ENCODE measurements at places on chromosomes 6 and 20. TPM values are rescaled to one million over a fixed set of nuclear protein-coding genes. Genes with fewer than 3 reads are reported as not detected.

GRCh38 chr6:166194914-166195859, 27.5 kb upstream of the TBXT start:
- peak; percentile 60 for DNase-seq

DNA sequence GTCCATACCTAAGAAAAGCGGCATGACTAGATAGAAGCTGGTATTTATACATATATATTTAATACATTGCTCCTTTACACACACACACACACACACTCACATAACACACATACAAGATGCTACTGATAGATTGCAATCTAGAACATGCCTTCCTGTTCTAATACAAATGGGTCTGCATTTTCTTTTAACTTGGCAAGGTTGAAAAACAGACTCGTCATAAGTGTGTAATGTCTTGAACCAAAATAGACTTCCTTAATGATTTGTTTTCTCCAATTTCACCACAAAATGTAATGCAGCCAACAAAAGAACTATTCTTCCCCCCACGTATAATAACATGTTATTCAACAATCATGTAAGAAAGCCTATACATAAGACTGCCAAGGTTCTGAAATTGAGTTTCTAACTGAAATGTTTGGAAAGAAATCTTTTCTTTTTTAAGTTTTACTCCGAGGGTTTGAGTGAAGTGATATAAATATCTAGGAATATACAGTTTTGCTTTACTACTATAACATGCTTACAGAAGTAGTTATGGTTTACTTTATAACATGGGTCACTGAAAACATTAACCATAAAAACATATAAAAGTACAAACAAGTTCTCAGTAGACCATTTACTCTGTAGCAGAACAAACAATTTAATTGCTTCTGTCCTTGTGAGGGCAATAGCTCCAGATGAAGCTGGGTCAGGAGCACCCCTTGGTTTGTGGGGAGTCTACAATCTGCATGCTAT, 207.5 kb downstream of the FOXC1 start:
- no peak for DNase-seq

- peak; percentile 43 for DNase-seq
Measured at GRCh38 chr20:63857764-63858392, 3.4 kb upstream of the ABHD16B start.

Gene ANGPT4
- polyA plus RNA-seq: 0.03 TPM

Gene AVP
- 0.49 TPM for polyA plus RNA-seq

- DNase-seq: no peak
Measured at GRCh38 chr6:31569861-31570536, 2.1 kb upstream of the LTA start.

Gene GPLD1
- polyA plus RNA-seq: 2.2 TPM

Gene TGM3
- polyA plus RNA-seq: 0.25 TPM

Gene TFAP2D
- not detected for polyA plus RNA-seq

GRCh38 chr20:63274381-63275228, 2.0 kb downstream of the ARFGAP1 start:
- DNase-seq: no peak

DNA sequence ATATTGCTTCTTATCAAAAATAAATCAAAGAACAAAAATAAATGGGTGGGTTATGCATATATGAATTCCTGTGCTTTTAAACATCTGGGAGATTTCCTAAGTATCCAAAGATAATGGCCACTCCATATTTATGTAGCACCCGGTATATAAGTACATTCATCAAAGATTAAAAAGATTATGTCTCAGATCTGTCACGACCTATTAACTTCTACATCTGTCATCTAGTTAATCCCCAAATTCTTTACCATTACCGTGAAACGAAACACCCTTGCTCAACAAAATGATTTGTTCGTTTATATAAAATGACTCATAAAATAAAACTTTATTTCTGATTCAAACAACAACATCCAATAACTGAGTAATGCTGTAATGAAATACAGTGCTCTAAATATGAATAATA, 64.8 kb upstream of the FOXQ1 start:
- DNase-seq: no peak

GRCh38 chr6:34538581-34538980, 17.5 kb downstream of the SPDEF start:
- DNase-seq: no peak

- DNase-seq: peak; percentile 24
Measured at GRCh38 chr20:13744352-13744751, 40.4 kb downstream of the ESF1 start.

GRCh38 chr6:19599796-19600464, 237.2 kb upstream of the ID4 start:
- DNase-seq: no peak

DNA sequence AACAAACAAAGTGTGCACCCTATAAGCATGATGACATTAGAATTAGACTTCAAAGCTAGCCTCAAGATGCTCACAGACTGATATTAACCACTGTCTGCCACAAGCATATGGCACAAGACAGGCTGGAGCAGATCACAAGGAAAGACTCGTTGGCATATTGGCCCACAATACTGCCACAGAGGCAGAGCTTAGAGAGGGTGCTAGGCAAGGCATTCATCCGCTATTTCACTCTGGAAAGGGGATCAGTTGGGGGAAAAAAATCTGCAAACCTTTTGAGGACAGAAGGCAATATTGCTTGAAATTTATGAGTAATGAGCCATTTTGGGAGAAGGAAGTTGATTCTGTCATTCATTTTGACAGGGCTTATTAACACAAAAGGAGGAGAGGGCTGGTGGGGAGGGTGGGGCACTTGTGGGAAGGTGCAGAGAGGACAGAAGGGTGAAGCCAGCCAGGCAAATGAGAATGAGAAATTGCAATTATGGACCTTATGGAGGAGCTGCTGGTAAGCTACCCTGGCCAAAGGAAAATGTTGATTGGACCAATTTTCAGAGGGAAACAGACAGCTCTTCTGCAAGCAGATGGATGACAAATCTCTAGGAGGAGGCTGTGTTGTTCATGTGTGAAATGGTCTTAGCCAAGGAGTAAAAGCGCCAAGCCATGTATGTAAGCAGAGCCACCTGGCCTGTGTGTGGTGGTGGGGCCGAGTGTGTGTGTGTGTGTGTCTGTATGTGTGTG, 187.7 kb downstream of the GMPR start:
- no peak for DNase-seq

- DNase-seq: no peak
Measured at GRCh38 chr6:169337886-169338445, 84.3 kb upstream of the THBS2 start.

- DNase-seq: peak; percentile 18
Measured at GRCh38 chr6:66103954-66104353, 396.9 kb upstream of the EYS start.

DNA sequence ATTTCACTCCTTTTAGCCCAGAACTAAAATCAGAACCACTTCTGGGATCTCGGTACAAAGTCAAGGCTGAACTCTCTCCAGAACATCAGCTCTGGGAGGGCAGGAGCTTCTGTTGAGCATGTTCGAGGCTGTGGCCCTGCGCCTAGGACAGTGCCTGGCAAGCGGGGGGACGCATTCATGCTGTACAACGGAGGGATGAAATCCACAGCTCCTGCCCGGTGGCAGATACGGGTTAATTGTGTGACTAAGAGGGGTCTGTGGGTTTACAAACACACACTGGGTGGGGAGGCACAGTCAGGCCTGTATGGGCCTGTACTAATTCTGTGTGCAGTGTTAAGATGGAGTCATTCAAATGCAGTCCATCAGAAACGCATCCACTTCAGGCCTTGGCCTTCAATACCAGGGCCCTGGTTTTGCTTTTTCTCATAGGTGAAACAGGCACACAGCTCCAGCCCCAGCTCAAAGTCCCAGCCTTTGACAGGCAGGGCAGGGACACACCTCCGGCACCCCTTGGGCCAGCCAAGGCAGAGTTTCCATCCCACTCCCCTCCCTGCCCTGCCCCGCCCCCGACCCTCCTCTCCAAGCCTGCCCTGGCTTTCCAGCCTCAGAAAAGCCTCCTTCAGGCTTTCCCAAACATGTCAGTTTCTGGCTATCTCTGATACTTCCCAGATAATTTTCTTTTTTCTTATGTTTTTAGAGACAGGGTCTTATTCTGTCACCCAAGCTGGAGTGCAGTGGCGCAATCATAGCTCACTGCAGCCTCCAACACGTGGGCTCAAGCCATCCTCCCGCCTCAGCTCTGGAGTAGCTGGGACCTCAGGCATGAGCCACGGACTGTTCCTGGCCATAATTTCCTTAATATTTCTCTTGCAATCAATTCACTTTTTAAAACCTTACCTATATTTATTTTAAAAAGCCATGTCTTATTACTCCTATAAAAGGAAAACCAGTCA, 109.8 kb downstream of the SULF2 start:
- peak; percentile 46 for DNase-seq

- DNase-seq: no peak
Measured at GRCh38 chr20:14716351-14716801, 379.0 kb upstream of the FLRT3 start.

DNA sequence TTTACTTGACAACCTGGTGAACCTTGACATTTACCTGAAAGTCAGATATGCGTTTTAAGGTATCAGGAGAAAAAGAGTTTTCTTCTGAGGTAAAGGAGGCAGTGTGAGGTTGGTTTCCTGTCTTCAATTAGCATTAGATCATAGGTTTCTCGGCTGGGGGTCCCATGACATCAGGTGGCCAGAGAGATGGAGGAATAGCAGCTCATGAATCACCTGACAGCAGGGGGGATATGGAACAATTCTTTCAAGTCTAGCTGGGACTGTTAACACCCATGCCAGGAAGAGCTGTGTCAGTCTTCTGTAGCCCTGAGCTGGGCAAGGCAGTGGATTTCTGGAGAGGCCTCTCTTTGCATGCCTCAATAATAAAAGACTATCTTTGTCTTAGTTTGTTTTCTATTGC, 108.0 kb upstream of the TMEM170B start:
- no peak for DNase-seq

- DNase-seq: no peak
Measured at GRCh38 chr6:1096967-1097765, 214.7 kb upstream of the FOXQ1 start.

GRCh38 chr6:3260296-3260695, 1.5 kb downstream of the PSMG4 start:
- DNase-seq: no peak

DNA sequence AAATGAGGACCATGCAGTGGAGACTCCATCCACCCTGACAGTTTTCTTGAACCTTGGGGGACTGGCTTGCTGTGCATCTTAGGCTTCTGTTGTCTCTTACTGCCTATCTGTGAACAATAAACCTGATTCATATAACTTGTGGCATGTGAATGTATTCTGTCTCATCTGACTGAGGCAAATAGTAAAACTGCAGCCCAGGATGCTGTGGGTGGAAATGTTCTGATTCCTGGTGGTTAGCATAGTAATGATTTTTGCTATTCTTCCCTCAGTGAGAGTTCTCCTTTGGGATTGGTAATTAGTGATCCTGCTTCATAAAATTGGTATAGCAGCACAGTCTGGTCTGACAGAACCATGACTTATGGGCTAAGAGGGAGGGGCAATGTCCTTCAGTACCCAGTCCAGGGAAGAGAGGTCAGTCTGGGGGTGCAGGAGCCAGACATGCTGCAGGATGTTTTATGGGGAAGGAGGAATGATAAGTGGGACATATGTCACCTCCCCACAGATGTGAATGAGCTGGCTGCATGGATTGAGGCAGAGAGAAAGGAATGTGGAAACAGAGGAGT, 147.1 kb downstream of the OR2B2 start:
- DNase-seq: no peak

DNA sequence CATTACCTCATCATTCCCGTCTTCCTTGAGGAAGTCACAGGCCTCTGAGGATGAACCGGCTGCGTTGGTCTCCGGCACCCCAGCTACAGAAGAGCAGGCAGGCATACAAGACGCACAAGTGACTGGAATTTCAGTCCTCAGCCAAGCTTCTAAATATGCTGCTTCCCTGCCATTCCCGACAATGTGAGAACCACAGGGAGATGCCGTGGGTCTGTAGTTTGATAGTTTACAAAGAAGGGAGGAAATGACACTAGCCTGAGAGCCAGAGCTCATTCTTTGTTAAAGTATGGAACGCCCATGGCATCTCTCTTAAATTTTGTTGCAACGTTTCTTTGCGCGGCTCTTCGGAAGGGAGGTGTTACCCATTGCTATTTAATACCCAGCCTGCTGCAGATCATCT, 25.7 kb downstream of the HEBP2 start:
- DNase-seq: no peak

Gene MRS2
- polyA plus RNA-seq: 27.0 TPM

- peak; percentile 33 for DNase-seq
Measured at GRCh38 chr6:167898673-167899311, 72.1 kb downstream of the AFDN start.

DNA sequence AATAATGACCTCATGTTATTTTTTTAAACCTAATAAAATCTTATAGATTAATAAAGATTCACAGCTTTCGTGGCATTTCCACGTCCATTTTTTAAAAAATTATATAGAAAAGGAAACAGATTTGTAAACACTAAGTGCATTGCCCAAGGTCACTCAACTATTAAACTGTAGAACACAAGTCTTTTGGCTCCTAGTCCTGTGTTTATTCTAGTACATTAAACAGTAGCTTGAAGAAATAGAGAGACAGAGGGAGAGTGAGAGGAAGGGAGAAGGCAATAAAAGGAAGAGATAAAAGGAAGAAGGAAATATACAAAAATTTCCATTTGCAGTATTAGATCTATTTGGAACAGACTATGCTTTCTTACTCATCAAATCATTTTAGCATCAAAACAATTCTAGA, 586.7 kb upstream of the CITED2 start:
- DNase-seq: no peak

Gene EBF4
- polyA plus RNA-seq: 12.2 TPM

DNA sequence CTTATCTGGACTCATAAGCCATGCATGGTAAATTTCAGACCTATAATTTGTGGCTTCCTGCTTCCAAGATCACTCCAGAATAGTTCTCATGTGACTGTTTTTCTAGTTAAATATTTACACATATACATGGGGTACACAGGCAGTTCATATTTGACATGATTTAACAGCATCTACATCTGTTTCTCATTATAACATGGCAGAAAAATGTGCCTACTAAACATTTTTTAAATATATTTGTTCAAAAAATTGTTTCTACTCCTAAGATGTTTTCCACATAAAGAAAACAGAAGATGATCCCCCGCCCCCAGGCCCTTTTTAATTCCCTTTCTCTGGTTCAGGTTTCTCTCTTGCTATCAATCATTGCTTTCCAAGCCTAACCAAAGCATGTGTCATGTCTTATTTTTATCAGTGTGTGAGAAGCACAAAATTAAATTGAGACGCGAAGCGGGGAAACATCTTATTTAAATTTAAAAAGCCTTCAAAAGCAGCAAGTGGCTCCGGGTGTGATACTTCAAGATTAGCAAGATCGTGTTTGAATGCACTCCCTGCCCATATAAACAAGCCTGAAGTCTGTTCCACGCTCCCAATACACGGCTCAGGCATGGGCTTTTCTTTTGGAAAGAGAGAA, 37.3 kb downstream of the IPCEF1 start:
- DNase-seq: no peak

DNA sequence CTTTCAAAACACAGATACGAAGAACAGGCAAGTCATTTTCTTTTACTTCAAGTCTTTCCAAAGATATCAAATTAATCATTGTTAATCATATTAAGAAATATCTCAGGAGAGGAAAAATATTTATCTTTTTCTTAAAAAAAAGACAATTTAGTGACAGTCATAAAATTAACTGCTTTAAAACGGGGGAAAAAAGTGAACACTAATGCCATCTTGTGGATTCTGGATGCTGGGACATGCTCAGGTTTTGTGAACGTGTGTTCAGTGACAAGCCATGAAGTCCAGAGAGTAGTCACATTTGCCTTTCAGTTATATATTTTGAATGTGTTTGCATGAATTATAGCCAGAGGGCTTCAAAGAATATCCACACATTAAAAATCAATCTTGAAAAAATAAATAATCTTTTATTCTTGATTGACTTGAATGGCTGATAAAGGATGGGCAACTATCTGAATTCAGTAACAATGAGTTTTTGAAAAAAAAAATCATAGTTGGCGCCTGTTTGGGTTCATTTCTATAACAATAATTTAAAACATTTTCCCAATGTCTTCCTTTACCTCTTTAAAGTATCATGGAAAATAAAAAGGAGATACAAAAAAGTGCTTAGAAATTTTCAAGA, 74.7 kb upstream of the NOX3 start:
- peak; percentile 44 for DNase-seq

Data from large intestine (tissue), 12 donors.